Testis (tissue), 5 donors: ENCODE measurements at places on chromosomes 5 and 9.

DNA sequence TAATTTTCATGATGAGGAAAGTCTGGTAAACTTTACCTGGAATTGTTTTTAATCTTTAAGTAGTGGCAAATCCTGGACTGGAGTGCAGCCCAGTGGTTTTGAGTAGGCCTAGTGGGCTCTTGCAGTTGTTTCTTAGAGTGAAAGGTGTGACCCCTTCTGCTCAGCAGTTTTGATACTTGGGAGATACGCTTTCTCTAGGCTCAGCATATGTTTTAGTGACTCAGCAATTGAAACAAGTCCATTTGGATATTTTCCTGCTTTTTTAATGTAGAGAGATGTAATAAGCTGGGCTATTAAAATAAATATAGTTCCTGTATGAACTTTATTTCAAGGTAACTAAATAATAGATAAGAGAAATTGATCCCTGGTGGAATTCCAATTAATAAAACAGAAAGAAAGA, 6.0 kb downstream of the POLR3G start:
- DNase-seq, result no peak

DNA sequence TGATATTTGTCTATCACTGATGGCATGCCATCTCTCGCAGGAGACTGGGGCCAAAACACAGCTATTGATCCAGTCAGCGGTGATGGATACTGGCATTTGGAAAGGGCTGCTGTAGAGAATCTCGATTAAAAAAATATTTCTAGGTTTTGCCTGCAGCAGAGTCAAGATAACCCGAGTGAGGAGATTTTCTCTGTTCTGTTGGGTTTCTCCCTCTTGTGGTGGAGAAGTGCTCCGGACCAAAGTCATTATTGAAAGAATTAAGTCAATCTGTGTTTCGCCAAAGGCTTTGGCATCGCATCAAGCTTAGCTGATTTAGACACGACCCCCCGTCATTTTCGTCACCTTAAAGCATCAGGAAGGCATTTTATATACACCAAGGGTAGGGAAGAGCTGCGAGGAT, 97.1 kb upstream of the IRX2 start:
- DNase-seq, result no peak

DNA sequence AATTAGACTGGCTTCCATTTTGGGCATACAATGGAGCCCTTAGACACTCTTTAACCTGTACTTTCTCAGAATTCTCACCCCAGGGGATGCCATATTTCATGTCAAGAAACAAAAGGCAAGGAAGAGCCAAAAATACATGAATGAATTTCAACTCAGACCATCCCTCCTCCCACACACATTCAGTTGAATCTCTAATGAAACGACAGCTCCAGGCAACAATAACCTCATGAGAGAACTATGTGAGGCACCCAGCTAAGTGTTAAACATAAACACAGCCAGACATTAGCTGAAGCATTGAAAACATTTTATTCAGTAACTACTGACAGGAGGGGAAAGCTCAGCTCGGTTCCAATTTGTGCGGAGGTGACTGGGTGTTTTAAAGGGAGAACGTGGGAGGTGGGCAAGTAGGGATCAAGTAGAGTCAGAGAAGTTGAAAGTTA, 1359.1 kb upstream of the CDH9 start:
- no peak for DNase-seq

- no peak for DNase-seq
These were observed 17.2 kb downstream of the FGF10 start for GRCh38 chr5:44372028-44372427.

- DNase-seq, result no peak
These were observed 34.4 kb upstream of the ZFAND5 start for GRCh38 chr9:72399391-72399790.

DNA sequence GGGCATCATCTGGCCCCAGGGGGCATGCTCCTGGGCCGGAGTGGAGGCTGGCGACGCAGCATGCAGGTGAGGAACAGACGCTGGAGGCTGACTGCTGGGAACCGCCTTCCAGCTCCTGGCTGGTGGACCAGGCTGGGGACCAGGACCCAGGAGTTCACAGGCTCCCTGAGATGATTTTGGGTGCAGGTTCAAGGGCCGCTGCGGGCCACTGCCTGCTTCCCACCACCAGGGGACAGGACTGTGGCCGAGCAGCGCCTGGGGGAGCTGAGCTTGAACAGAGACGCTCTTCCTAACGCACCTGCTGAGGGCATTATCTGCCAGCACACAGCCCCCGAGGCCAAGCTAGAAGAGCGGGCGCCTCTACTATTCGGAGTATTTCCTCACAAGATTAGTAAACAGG, 132.1 kb upstream of the RAPGEF1 start:
- no peak for DNase-seq
